Left ventricle myocardium superior (tissue), 1 donor: ENCODE measurements at places on chromosomes 3 and 15. TPM values are rescaled to one million over a fixed set of nuclear protein-coding genes. Genes with fewer than 3 reads are reported as not detected.

The RARRES1 gene
- 14.6 TPM for total RNA-seq

DNA sequence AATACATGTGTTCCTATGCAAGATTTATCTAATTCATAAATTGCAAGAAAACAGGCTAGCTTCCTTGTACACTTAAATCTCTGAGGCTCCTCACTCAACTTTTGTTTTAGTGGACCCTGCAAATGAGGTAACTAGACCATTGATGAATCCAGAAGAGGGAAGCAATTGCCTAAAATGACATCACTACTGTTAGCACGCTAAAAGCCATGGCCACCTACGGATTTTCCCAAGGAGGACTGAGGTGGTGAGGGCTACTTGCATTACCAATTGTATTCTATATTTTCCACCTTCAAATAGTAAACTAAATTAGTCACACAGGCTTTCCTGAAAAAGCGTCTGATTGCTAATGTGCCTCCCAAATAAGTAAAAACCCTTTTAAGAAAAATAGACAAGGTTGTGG lies 140.7 kb downstream of the GADL1 start:
- DNase-seq: no peak

DNA sequence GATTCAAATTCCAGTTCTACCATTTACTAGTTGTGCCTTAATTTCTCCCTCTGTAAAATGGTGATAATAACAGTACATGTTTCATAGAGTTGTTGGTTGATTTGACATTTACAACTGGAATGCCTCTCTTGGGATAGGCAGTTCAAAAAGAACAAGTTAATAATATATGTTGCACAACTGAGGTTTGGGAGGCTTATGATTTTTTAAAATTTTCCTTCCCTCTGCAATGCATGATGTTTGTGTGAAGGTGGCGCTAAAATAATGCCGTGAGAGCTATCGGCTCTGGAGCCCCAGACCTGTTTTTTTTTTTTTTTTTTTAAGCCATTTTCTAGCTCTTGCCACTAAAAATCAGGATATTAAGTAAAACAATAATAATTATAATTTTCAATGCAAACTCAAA lies 18.6 kb downstream of the DNAJB11 start:
- no peak for DNase-seq

GRCh38 chr3:45664578-45664977 lies 24.6 kb upstream of the SACM1L start:
- peak; percentile 50 for DNase-seq

- no peak for DNase-seq
Measured at GRCh38 chr3:188915127-188915526, 256.6 kb upstream of the TPRG1 start.

DNA sequence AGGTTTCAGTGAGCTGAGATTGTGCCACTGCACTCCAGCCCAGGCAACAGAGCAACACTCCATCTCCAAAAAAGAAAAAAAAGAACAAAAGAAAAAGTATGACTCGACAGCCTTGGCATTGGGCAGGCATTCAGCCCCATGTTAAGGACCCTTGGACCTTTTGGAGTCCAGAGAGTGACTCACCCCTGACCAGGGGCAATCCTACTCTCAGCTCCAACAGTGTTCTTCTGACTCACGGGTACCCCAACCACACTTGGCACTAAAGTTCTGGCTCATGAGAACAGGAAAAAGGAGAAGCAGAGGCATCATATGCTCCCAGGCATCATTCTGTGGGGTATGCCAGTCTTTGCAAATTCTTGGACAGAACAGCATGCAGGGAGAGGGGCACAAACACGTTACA lies 252.4 kb upstream of the HES1 start:
- DNase-seq: no peak
